Fibroblast of lung (primary cell): ENCODE measurements at places on chromosomes 1 and 21. TPM values are rescaled to one million over a fixed set of nuclear protein-coding genes. Genes with fewer than 3 reads are reported as not detected.

GRCh38 chr21:37562920-37563640 is 196.5 kb downstream of the DYRK1A start:
- DNase-seq = no peak

Gene SPRR2A
- total RNA-seq = not detected in 2 replicates

Gene LORICRIN
- not detected in 2 replicates for total RNA-seq

Gene RUNX1
- total RNA-seq = 21.6 and 41.6 TPM in 2 replicates

DNA sequence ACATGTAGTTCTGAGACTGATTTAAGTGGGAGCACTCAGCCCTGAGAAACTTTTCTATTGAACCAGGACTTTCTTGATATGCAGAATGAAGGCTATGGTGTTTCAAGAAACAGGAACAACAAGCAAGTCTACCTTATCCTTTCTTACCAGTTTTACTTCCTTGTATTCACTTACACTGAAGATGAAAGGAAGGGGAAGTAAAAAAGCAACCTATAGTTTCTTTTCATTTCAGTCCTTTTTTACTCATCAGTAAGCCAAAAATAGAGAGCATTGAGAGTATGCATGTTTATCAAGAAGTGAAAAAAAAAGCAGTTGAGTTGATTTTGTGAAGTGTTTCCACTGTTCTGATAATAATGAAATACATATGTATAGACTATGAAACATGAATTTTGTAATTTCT is 1010.3 kb downstream of the AMY1C start:
- DNase-seq = no peak
